Stimulated activated CD4-positive, alpha-beta T cell treated with anti-CD3 and anti-CD28 coated beads, Interleukin-12 subunit alpha, Interleukin-12 subunit beta, amount 100 ng/mL, for 24 hours (primary cell): ENCODE measurements at places on chromosomes 2 and 18.
A peak's percentile ranks its signal among the peaks of the same experiment; 100 is the strongest.

GRCh38 chr2:154293864-154294263 lies 404.6 kb upstream of the KCNJ3 start:
- no peak for DNase-seq

GRCh38 chr2:9735335-9735734 lies 104.5 kb upstream of the YWHAQ start:
- no peak for DNase-seq

- DNase-seq: no peak
Observed at GRCh38 chr2:142873831-142874287, 3.6 kb upstream of the KYNU start.

- no peak for DNase-seq
Observed at GRCh38 chr18:2002604-2003003, 568.7 kb downstream of the METTL4 start.

GRCh38 chr18:78742218-78742745 lies 237.3 kb upstream of the SALL3 start:
- no peak for DNase-seq

DNA sequence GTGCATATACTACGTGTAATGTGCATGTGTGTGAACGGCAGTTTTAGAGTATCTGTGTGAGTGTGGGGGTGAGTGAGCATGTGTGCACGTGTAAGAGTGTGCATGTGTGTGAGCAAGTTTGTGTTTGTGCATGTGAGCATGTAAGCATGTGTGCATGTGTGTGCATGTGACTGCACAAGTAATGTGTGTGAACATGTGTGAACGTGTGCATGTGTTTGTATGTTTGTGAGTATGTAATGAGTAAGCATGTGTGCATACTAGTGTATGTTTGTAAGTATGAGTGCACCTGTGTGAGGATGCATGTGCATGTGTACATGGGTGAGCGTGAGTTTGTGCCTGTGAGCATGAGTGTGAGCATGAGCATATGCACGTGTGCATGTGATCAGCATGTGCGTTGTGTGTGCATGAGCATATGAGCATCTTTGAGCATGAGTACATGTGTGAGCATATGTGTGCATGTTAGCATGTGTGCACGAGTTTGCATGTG lies 90.7 kb downstream of the ZNF516 start:
- no peak for DNase-seq

DNA sequence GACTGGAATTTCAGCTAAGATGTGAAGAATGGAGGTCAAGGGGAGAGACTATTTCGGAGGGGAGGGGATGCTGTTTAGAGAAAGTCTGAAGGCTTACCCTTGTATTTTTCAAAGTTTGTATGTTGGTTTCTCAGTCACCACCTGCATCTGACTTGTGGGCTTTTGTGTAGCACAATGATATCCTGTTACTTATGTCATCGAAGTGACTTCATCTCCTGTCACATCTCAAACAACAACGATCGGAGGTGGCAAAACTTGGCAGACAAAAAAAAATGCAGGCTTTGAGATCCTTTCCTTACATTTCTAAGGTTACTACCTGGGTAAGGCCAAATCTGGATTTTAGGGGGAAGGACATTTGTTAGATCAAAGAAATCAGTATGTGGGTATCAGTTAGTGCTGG lies 11.7 kb upstream of the CXCR4 start:
- no peak for DNase-seq

DNA sequence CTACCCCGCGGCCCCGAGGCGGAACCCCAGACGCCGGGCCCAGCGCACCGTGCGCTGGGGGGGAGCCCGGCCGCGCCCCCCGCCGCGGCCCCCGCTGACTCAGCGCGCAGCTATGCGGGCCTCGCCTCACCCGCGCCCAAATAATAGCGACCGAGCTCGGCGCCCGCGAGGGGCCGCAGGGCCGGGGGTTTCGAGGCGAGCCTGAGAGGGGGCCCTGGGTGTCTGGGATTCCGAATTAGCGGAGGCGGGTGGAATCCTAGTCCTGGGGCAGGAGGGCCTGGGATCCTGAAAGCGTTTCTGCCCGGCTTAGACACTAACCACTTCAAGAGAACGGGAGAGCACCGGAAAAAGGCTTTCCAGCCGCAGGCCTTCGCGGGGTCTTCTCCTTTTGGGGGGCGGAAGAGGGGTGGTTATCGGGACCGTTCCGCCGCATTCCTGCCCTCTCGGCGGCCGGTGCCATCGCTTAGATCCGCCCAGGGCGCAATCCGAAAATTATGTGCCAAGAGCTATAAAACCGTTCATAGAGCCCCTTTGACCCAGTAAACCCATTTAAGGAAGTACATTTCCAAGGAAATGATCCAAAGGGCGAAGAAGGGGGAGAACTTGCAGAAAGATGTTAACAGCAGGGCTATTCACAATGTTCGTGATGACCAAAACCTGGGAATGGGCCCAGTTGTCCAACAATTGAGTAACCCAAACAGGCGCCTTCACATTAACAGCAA lies 681 bp upstream of the ROCK2 start:
- peak; percentile 7 for DNase-seq

DNA sequence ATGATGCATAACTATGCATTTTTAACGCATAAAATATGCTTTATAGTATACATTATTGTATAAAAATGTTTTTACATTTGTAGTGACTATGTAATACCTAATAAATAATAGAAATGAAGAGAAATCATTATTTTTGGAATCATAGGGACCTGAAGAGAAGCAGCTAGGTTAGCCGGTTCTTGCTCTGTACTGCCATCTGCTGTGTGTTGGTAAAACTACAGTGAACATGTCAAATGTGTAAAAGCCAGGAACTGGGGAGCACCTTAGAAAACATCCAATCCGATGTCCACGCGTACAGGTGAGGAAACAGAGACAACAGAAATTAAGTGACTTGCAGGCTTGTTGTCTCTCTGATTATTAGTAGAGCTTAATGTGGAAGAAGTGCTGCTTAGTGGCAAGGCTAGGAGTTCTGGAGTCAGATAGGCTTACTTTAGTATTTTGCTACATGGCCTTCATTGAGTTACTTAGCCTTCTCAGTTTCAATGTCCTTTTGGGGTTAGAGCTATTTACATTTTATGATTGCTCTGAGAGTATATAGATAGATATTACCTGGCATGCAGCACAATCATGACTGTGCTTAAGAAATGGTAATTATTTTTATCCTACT lies 386.5 kb downstream of the DLGAP1 start:
- peak; percentile 3 for DNase-seq

DNA sequence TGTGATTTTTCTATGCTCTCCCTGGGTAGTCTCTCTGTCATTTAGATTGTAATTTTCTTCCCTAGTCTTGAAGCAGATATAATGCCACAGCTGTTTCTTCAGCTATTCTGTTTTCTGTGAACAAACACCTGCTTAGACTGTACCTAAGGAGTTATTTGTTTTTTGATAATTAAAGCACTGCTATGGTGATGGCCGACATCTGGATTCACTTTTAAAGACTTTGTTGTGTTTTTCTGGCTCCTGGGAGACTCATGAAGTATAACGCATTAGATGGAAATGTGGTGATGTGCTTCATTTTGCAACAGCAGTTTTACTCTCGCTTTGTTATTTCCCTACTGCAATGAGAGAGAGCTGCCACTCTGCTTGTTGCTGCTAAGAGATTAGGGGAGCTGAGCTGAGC lies 15.7 kb upstream of the C2orf69 start:
- DNase-seq: no peak
